ENCODE measurements at places on chromosomes 12 and 14. TPM values are rescaled to one million over a fixed set of nuclear protein-coding genes. Genes with fewer than 3 reads are reported as not detected.

ATL1 gene
- 0.96 TPM for total RNA-seq

CCDC177 gene
- not detected for total RNA-seq

COCH gene
- 0.12 TPM for total RNA-seq

NUDT14 gene
- 4.0 TPM for total RNA-seq

LRP1-AS gene
- total RNA-seq, result not detected

NKX2-1 gene
- not detected for total RNA-seq

P2RX7 gene
- total RNA-seq, result 5.0 TPM

GRCh38 chr14:36067428-36068187 is 108.9 kb downstream of the PTCSC3 start:
- DNase-seq, result no peak

- no peak for DNase-seq
Observed at GRCh38 chr12:101581190-101581589, 13.6 kb upstream of the MYBPC1 start.

GRCh38 chr12:80858356-80858755 is 79.4 kb downstream of the LIN7A start:
- DNase-seq, result no peak

DNA sequence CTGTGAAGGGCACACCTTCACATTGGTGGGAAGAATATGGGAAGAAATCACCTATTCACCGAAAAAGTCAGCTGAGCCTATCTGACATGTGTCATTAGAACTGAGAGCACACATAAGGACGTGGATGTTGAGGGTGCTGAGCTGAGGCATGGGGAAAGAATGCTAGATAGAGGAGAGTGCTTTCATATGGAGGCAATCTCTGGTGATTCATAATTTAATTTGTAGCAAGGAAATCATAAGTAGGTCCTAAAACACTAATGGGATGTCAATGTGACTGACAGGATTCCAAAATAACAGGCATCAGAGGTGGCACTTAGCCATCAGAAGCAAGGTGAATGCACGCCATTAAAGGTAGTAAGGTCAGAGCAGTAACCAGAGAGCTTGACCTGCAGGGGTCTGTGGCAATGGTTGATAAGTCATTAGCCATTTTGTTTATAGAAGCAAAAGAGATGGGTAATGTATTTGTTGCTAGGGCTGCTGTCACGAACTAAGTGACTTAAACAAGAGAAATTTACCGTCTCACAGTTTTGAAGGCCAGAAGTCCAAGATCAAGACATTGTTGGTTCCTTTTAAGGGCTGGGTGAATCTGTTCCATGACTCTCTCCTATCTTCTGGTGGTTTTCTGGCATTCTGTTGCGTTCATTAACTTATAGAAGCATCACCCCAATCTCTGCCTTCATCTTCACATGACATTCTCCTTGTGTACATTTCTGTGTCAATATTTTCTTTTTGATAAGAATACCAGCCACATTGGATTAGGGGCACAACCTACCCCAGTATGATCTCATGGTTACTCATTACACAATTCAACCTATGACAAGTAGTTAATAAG is 69.3 kb downstream of the ANKS1B start:
- DNase-seq, result peak; percentile 53

GRCh38 chr12:63164911-63165310 is 13.9 kb upstream of the AVPR1A start:
- DNase-seq, result no peak

DNA sequence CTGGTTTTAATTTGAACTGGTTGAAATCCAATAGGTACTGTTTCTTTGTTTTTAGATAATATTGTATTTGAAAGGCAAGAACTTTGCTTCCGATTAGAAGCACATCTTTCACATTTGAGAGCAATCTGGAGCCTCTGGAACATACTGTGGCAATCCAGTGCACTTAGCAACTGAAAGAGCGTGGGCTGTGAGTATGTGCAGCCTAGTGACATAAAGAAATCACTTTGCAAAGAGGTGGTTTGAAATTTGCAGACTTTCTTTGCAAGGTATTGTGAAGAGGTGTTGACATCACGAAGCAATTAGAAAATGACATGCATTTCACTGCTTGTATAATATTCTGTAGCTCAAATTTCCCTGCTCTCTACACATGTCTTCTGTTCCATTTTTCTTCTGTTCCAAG is 23.5 kb upstream of the CFAP54 start:
- no peak for DNase-seq

DNA sequence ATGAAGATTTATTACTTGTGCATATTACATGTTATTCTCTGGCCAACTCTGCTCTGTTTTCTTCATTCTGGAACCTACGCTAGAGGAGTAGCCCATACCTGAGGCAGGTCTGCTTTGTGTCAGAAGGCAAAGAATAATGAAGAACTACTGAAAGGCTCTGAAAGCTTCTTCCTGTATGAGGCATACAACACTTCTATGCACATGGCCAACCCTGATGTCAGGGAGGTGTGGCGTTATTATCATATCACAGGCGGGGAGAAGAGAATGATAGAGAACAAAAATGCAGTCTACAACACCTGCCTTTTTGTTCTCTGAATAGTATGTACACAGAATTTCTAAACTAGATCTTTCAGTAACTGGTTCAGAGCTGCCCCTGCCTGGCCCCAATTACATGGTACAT is 32.5 kb upstream of the CRY1 start:
- DNase-seq, result no peak

Data from RPMI7951 (cell line).